ENCODE measurements at places on chromosomes 1 and 21.

DNA sequence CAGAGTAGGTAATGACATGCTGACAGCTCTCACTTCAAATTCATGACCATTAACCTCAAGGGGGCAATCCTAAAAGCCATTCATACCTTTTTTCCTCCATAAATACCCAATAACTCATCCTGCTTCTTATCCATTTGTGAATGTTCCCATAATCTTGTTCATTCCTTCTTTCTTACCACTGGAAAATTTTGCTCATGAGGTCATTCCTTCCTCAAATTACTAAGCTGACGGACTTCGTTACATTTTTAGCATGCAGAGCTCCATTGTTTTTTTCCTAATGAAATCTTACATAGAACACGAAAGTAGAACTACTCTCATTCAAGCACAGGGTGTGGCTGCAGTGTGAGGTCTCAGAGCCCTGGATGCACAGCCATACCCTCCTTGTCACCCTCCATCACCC is 276.5 kb upstream of the DPYD start:
- H3K27ac ChIP-seq = no peak overlapping the region
- no peak overlapping the region for H3K4me3 ChIP-seq
- DNase-seq = no peak
- H3K4me1 ChIP-seq = no peaks in the 10 kb centered on the region
- no peaks in the 10 kb centered on the region for H3K27me3 ChIP-seq

GRCh38 chr1:16117936-16118335 is 37.9 kb downstream of the EPHA2 start:
- no peaks in the 10 kb centered on the region for H3K36me3 ChIP-seq
- no peak for DNase-seq
- H3K27ac ChIP-seq = no peak overlapping the region
- no peak overlapping the region for H3K4me3 ChIP-seq
- peaks cover 4% of the 10 kb centered on the region for H3K4me1 ChIP-seq

DNA sequence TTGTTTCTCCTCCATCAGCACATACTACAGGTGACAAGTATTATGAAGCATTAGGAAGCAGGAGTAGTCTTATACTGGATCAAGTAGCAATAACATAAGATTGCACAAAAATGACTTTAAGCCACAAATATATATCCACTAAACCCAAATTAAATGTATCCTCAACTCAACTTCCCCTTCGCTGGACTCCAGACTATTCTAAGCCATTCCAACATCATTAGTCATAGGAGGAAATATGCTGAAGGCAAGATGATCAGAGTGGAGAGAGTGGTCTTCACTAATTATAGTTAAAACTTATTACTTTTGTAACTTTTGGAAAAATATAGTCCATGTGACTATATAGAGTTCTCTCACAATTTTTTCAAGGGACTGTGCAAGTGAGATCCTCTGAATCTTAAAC is 390.7 kb upstream of the ZP4 start:
- H3K4me3 ChIP-seq = no peak overlapping the region
- H3K27ac ChIP-seq = no peak overlapping the region
- H3K27me3 ChIP-seq = no peaks in the 10 kb centered on the region
- DNase-seq = no peak
- no peaks in the 10 kb centered on the region for H3K36me3 ChIP-seq
- no peaks in the 10 kb centered on the region for H3K4me1 ChIP-seq

- DNase-seq = no peak
- H3K36me3 ChIP-seq = no peaks in the 10 kb centered on the region
- H3K4me1 ChIP-seq = no peaks in the 10 kb centered on the region
Observed at GRCh38 chr1:59475737-59476136, 178.8 kb downstream of the FGGY start.

DNA sequence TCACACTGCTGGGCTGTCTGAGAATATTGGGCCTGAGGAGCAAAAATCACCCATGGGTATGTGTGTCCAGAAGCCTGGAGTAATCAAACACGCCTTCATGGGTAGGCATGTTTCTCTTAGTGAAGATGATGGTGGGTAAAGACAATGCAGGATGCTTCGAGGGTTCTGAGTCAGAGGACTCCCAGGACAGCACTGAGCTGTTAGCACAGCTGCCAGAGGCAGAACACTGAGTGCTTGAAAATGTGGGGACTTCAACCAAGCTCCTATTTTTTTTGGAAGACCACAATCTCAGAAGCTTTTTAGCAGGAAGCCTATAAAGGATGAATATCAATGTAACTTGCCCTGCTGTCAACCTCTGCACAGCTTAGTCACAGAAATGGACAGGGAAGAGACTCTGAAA is 7.9 kb upstream of the NT5C1A start:
- H3K4me1 ChIP-seq = peaks cover 5% of the 10 kb centered on the region
- no peak overlapping the region for H3K27ac ChIP-seq
- no peak for DNase-seq
- no peaks in the 10 kb centered on the region for H3K36me3 ChIP-seq

GRCh38 chr1:156021093-156021428 is 310 bp upstream of the SSR2 start:
- DNase-seq = no peak
- H3K4me3 ChIP-seq = peak overlapping the region; percentile 72
- no peaks in the 10 kb centered on the region for H3K27me3 ChIP-seq
- H3K4me1 ChIP-seq = peaks cover 10% of the 10 kb centered on the region
- peak overlapping the region; percentile 47 for H3K27ac ChIP-seq

DNA sequence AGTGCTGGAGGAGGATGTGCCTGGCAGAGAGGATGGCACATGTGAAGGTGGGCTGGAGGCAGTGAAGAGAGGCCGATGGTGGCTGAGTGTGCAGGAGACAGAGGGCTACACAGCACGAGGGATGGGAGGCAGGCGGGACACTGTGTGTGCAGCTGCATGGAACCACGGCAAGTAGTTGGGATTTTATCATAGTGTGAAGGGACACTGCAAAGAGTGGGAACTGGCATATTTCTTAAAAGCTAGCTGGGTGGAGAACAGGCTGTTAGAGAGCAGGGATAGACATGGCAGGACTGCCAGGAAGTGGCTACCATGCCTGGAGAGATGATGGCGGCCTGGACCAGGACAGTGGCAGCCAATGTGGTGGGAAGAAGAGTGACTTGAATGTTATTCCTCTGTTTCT is 102.4 kb upstream of the TLR5 start:
- H3K27me3 ChIP-seq = no peaks in the 10 kb centered on the region
- H3K4me1 ChIP-seq = peaks cover 14% of the 10 kb centered on the region
- no peaks in the 10 kb centered on the region for H3K36me3 ChIP-seq
- no peak for DNase-seq
- H3K27ac ChIP-seq = no peak overlapping the region
